ENCODE measurements at places on chromosomes 2 and 18. TPM values are rescaled to one million over a fixed set of nuclear protein-coding genes. Genes with fewer than 3 reads are reported as not detected.

- no peak for DNase-seq
Measured at GRCh38 chr2:223319601-223320000, 267.6 kb downstream of the KCNE4 start.

DNA sequence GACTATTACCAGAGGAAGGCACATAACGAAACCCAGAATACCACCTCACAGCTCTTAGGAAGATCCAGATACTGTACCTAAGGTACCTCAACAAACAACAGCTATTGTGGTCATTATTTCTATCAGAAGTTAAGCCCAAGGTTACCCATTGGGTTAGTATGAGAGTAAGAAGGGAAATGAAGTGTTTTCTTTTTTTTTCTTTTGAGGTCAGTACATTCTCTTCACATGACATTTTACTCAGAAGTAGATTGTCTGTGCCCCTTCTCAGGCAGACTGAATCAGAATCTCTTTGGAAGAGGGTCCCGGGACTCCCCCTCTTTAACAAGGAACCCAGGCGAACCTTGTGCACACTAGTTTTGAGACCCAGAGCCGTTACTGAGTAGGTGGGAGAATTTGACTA is 233.7 kb upstream of the CXCR4 start:
- DNase-seq, result no peak

DNA sequence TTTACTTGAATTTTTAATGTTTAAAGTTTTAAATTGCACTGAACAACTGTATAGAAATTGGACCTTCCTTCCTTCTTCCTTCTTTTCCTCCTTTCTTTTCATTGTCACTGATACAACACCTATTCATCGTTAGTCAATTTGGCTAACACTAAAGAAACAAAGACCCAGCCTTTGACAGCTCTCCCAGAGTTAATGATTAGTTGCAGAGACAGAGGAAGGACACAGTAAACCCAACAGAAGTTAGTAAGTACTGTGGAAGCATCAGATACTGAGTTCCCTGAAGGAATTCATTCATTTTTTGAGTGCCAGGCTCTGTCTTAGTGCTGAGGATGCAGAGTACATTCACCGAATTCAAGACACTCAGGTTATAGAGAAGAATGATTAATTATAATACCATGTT is 77.9 kb upstream of the RAB27B start:
- no peak for DNase-seq

PLB1 gene
- not detected for total RNA-seq

DNA sequence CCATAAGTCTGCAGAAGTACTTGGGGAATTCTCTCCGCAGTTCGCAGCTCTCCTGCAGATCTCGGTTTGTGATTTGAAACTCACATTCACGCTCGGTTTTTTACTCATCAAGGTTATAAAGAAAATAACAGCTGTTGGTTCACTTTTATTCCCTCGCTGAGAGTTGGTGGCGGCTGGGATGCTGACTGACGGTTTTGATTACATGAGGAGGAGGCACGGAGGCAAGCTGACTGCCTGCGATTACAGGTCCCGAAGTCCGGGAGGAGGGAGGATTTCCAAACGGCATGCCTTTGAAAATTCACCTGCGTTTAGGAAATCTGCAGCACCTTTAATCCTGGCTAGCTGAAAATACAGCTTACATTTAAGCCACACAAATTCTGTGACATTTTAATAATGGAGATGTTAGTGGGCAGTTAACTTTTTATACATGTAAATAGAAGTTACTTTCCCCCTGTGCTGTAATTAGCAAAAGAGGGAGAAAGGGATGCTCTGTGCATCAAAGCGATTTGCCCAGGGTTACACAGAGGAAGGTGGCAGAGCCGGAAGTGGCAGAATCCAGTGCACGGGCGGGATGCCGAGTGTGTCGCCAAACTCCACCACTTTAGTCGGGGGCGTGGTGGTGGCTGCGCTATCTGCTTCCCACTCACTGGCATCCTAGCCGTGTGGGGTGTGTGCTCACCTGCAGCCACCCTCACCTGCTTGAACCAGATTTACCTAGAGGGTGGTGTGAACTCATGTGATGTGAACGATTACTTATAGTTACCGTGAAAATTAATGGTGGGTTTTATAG is 14.7 kb downstream of the AGAP1 start:
- no peak for DNase-seq

GRCh38 chr18:59699061-59699460 is 1.8 kb upstream of the CCBE1 start:
- DNase-seq, result no peak

C2orf78 gene
- total RNA-seq, result not detected

DNA sequence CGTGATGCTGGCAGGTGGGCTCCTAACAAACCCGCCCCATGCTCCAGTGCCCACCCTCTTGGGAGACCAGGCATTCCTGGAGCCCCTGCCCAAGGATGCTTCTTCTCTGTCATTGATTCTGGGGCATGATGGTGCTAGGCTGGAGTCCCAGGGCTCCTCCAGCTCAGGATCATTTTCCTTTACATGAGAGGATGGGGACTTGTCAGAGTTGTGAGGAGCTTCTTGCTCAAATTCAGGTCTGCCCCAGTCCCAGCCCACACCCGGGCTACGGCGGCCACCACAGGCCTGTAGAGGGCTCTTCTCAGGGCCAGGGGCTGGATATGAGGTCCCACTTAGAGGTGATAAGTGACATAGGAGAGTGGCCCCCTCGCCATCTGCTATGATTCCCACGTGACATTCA is 141.1 kb upstream of the COPS8 start:
- DNase-seq, result no peak

DNA sequence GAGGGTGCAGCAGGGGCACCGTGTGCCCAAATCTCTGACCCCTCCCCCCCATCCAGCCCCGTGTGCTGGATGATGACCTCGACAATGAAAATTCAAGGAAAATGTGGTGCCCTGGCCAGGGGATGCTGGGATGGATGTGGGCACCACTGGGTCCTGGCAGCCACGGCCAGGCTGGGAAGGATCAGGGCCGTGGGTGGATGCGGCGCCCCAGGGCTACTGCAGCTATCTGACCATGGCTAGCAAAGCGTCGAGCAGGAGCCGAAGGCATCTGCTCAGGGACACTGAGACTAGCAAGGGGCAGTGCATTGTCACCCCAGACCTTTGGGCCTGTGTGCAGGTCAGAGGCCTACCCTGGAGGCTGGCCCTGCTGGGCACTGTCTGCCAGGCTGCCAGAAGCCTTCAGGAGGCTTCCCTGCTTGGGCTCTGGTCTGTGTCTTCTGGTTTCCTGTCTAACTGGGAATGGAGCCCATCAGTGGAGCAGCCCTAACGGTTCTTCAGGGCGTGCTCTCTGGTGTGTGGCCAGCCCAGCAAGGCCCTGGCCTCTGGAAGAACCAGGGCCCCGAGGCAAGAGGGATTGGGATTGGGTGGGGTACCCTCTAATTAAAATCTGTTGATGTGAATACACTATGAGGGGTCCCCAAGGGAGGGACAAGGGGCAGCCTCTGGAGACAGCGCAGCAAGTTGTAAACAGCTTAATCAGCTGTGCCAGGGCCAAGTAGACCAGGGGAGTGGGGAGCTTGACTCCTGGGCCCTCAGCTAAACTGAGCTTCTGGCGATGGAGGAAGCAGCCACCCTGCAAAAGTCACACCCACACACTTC is 98.0 kb downstream of the STPG4 start:
- DNase-seq, result no peak

DNA sequence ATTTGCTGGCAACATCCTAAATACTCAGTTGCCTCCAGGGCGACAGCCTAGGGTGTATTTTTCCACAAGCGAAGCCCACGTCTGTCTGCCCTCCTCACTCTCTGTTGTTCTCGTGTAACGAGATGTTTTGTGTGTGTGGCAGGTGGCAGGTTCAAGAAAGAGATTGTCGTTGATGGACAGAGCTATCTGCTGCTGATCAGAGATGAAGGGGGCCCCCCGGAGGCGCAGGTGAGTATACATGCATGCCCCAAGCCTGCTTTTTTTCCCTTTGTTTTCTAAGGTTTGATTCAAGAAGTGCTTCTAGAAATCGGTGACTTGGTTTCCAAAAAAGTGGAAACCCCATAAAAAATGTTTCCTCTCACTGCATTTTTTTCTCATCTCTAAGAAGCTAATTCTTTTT is 247.0 kb downstream of the AGAP1 start:
- peak; percentile 4 for DNase-seq

DNA sequence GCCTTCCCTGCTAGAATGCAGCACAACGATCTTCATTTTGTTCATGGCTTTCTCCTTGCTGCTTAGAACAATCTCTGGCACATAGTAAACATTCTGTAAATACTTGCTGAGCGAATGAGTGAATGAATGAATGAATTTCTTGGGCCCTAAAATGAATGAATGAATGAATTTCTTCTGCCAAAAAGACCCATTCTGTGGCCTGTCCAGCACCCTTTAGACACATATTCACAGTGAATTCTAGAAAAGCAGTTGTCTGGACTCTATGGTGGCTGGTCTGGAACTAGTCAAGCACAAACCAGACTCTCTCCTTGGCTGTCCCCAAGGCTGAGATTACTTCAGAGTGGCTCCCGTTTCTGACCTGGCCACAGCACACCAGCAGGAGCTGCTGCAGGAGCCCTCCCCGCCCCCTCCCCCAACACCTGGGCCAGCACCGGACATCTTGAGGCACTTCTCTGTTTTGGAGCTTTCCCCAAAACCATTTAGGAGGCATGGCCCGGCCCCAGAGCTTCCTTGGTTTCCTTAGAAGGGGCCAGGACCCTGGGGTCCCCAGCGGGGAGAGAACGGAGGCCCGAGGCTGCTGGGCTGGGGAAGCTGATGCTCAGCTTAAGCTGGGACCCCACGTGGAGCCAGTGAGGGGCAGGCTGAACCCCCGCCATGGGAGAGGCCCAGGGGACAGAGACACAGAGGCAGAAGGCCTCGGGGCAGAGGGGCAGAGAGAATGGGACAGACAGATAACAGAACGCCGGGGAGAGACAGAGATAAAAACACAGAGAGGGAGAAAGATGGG is 159.0 kb downstream of the ZFP36L2 start:
- no peak for DNase-seq

EVX2 gene
- total RNA-seq, result not detected

DNA sequence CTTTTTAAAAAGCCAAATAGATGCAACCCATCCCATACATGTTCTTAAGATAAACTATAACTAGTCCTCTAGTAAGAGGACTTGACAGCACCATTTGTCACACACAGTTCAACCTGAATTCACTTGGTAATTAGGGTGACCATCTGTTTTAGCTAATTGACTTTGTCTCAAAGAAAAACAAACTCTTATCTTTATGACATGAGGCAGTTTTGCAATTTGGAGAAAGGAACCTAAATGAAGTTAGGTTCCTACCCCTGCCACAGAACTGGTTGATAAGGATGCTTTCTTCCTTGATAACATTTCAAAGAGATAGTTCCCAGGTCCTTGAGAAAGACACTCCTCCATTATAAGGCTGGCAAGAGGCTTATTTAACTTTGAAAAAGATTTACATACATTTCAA is 57.4 kb upstream of the LRRTM1 start:
- no peak for DNase-seq

- no peak for DNase-seq
Measured at GRCh38 chr18:11497585-11497984, 111.8 kb upstream of the SLC35G4 start.

LBX2 gene
- total RNA-seq, result 28.5 TPM

DNA sequence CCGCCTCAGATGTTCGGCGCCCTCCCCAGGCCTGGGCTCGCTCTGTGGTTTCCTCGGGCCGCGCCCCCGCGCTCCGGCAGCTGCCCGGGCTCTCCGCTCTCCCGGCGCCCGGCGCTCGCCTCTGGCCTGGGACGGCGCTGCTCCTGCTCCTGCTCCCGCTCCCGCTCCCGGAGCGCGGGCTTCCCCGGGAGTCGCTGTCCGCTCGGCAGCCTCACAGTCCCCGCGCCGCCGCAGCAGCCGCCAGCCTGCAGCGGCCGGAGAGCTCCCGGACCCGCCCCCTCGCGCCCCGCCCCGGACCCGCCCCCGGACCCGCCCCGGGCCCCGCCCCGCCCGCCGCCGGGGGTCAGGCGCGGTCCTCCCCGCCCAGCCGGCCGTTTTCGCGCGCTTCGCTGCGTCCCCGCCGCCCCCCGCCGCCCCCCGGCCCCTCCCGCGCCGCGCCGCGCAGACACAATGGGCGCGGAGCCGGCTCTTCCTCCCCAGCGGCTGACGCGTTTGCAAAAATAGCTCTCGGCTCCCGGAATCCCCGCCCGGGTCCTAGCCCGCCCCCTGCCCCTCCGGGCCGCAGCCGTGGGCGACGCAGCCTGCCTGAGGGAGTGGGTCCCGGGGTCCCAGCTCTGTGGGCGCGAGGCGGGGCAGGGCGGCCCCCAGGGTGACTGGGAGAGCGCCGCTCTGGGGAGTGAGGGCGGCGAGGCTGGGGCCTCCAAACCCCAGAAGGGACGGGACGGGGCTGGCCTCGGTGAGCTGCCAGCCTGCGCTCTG is at the start of gene ARL4C:
Gene ARL4C (minus strand): TSS at position 247 of the 759 bp plus-strand sequence. CDS start 495 bp downstream, outside the sequence.
- peak; percentile 70 for DNase-seq

DNA sequence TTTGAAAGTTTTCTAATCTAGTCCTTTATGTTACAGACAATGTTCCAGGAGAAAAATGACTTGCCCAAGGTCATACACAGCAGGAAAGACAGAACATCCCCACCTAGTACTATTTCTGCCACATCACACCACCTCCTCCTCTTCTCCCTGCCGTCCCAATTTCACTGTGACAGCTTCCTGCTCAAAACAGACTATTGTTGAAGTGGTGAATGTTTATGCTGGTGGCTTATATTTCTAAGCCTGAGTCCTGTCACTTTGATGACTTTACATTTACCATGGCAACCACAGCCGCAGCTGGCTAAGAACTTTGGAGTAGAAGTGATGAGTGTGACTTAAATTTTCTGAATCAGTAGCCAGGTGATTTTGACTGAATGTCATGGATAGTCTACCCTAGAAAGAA is 10.0 kb downstream of the GALNT5 start:
- no peak for DNase-seq

PPP1R1C gene
- not detected for total RNA-seq

SERPINB4 gene
- total RNA-seq, result not detected

DNA sequence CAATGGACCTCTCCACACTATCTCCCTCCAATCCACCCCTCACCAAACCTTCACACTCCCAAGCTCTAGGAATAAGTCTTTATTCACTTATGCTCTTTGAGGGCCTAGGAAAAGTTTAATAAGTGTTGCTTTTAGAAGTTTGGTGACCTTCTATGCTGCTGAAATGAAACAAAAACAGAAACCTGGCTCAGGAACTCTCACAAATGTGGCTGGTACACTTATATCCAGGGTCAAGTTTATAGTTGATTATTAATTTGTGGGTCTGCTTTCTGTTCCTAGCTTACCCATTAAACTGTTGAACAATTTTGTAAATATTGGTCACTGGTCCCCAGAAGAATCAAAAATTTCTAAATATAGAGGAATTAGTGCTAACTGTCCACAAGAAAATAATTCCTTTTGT is 14.2 kb upstream of the ANKRD44 start:
- DNase-seq, result no peak
